Activated naive CD4-positive, alpha-beta T cell treated with anti-CD3 and anti-CD28 coated beads for 36 hours (primary cell): ENCODE measurements at places on chromosomes 1 and 21. TPM values are rescaled to one million over a fixed set of nuclear protein-coding genes. Genes with fewer than 3 reads are reported as not detected.

DNA sequence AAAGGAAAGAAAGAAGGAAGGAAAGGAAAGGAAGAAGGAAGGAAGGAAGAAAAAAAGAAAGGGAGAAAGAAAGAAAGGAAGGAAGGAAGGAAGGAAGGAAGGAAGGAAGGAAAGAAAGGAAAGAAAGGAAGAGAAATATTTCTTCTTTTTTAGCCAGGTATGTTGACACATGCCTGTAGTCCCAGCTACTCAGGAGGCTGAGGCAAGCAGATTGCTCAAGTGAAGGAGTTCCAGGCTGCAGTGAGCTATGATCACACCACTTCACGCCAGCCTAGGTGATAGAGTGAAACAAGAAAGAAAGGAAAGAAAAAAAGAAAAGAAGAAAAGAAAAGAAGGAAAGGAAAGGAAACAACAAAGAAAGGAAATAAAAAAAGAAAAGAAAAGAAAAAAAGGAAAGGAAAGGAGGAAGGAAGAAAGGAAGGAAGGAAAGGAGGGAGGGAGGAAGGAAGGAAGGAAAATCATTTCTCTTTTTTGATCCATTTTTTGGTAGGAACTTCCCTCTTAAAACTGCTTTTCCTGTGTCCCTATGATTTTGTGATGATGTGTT is 5.8 kb upstream of the ZMYM1 start:
- no peak for DNase-seq

GRCh38 chr21:28644762-28645161 is 347.9 kb downstream of the LTN1 start:
- no peak for DNase-seq

DNA sequence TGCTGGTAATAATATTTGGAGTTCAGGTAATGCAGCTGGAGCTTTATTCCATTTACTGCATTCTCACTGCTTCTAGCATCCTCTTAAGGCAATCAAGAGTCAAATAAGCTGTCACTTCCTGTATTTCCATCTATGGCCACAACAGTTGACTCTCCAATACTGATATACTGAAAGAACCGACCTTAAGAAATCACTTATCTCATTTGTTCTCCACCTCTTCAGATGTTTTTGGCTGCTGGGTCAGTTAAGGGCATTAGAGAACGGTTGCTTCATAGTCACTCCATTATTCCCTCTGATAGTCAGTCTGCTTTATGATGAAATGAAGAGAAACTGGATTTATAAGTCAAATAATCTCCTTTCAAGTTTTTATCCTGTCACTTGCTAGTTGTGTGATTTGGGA is 14.2 kb upstream of the RGS4 start:
- no peak for DNase-seq

GRCh38 chr1:45971922-45972531 is 160.4 kb downstream of the PIK3R3 start:
- no peak for DNase-seq

DNA sequence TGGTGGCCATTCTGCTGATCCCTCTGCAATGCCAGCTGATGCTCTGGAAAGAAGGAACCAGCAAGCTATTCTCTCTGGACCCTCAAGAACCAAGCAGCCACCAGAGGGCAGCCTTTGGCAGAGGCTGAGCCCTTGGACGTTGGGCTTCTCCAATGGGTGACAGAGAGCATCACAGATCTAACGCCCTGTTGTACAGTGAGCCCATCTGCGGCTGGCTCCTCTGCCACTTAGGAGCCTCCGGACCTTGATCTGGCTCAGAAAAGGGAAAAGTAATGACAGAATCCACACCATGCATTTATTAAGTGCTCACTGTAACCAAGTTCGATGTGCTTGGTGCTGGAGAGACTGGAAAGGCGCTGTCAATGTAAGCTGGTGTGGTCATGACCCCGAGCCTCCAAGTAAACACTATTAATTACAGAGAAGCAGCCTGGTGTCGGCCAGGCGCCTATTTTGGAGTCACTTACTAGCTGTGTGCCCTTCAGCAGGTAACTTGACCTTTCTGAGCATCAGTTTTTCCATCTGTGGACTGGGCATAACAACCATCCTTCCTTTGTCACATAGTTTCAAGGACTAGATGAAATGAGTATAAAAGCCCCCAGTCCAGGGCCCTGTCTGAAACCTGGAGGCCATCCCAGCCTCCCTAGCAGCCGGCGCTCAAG is 34.9 kb downstream of the ECE1 start:
- DNase-seq: peak; percentile 90

GRCh38 chr1:27868932-27869718 is 3.2 kb upstream of the THEMIS2 start:
- peak; percentile 77 for DNase-seq

DNA sequence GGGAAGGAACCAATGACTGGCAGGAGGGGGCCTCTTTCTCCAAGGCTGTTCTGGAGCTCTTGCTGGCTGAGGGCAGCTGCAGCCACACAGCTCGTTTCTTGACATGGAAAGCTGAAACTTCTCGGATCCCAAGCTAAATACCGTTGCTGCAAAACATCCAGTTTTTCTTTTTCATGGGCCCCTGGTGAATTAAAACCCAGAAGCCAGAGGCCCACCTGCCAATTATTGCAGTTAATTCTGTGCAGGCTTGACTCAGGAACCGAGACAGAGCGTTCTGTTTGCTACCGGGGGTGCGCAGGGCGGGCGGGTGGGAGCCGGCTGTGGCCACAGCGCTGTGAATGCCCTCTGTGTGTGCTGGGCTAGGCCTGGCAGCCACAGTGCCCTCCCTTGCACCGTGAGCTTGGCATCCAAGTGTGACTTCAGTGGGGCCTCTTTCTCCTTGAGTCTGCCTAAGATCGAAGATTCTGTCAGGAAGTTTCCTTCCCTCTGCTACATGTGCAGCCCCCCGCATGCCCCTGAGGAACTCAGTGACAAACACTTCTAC is 19.9 kb upstream of the KCNE2 start:
- no peak for DNase-seq

- no peak for DNase-seq
These were observed 30.9 kb downstream of the C1orf116 start for GRCh38 chr1:207001492-207002245.

DNA sequence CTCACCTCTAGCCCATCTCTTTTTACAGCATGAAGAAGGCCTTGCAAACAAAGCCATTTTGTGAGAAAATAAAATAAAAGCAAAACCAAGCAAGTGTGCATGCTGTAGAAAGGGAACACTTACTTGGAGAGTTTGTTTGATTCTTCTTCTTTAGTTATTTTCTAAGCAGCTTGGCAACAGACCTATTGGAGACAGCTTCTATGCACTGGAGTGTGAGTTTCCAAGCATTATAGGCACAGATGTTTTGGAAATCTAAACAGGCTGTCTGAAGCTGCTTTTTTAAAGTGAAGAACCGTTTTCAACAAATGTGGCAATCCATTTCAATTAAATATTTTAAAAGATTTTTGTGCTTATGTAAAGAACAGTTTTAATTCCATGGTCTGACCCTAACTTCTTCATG is 76.6 kb downstream of the NGF start:
- DNase-seq: no peak

DNA sequence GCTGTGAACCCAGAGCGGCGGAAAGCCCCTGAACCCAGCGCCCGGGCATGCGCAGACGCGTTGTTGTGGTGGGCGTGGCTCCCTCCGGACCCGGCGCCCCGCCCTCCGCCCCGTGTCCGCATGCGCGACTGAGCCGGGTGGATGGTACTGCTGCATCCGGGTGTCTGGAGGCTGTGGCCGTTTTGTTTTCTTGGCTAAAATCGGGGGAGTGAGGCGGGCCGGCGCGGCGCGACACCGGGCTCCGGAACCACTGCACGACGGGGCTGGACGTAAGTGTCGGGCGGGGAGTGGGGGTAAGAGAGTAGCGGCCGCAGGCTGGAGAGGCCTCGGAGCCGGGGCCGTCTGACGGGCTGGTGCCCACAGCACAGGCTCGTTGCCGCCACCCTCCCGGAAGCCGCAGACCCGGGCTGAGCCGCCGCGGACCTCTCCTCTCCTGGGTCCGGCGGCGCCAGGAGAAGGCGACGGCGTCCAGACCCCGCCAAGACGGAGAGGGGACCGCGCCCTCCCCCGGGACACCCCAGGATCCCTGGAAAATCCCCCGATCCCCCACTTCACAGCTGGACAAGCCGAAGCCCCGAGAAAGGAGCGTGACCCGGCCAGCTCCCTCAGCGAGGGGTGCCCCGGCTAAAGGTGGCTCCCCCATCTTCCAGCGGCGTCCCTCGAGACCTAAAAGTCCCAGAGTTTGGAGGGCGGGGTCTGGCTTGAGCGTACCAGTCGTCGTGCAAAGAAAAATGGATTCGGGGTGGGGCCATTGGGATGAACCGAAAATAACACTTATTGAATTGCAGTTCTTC is at the start of gene TMEM50A:
Gene TMEM50A, plus strand, starts transcription at position 147 of the 794 bp plus-strand sequence. CDS start 2,153 bp downstream, outside the sequence.
- peak; percentile 91 for DNase-seq

DNA sequence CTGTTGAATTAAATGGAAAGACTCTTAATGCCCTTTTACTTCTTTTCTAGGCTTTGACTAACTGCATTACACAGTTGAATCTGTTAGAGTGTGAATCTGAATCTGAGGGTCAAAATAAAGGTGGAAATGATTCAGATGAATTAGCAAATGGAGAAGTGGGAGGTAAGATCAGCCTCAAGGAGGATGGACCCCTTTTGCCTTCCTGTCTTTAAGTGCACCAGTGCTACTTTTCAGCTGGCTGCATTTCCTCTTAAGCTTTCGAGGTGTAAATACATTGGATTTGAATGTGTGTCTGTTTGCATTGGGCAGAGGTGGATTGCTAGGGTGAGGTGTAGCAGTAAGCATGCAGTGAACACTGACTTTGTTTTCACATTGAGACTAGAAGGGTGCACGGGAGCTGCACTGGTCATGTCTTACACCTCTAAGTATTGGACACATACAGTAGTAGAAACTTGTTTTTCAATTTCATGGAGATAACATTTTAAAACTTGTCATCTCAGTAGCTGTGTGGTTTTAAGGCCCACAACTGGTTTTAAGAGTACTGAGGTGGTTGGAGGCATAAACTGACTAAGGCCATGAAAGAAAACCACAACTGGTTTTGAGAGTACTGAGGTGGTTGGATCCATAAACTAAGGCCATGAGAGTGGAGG is 35.4 kb downstream of the MIA3 start:
- peak; percentile 34 for DNase-seq

GRCh38 chr1:24293392-24294227 is 25.5 kb upstream of the GRHL3 start:
- no peak for DNase-seq

DNA sequence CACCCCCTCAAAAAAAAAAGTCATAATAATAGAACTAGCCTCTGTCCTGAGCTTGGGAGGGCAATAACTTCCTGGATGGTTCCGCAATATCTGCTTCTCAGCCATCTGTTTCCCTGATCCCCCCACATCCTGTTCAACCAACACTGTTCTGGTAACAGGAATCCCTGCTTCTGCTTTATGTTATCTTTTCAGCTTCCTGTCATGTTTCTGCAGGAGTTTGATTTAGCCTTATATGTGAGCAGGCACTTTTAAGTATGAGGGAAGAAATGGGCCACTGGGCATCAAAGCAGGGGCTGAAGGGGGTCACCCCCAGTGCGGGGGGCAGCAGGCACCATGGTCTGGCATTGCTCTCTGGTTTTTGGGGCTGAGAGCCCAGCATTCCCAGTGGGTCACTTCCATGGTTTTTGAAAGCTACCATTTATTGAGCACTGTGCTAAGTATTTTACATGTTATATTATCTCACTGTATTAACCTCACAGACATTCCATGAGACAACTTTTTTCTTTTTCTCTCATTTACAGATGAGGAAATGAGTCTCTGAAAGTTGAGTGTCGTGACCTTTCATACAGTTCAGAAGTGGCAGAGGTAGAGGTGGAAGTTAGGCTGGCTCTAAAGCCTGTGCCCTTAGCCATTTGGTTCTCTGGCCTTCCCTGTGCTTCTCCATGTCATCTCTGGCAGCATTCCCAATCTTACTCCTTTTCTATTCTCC is 61.9 kb downstream of the DNTTIP2 start:
- DNase-seq: no peak

DNA sequence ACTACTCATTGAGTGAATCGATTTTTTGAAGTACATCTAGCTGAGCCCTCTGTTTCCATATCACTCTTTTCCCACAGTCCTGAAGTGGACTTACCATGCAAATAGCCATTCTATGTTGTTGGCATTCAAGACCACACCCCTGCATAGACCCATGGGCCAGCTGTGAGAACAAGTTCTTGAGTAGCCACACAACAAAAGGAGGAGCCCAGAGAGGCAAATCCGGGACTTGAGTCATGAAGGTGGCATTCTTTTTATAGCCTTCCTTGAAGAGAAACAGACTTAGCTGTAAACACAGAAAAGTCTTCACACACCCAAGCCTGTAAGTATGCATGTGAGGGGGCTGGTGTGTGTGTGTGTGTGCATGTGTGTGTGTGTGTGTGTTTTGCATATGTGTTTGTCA is 13.8 kb upstream of the SPRR5 start:
- DNase-seq: no peak

DNA sequence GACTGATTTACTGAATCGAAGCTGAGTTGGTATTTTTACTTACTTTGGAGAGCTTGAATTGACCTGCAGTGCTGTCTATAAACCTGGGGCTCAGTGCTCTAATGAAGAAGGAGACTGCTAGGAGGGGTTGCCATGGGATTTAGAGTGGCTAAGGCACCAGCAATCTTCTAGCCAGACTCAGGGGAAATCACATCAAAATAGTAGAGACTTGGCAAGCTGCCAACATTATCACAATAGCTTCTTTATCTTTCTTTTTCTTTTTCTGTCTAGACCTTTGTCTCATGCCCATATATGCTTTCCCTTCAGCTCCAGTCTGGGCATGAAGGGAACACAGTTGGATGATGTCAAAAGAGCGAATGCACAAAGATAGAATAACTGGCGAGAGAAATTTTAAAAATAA is 301.1 kb upstream of the DPYD start:
- no peak for DNase-seq

DNA sequence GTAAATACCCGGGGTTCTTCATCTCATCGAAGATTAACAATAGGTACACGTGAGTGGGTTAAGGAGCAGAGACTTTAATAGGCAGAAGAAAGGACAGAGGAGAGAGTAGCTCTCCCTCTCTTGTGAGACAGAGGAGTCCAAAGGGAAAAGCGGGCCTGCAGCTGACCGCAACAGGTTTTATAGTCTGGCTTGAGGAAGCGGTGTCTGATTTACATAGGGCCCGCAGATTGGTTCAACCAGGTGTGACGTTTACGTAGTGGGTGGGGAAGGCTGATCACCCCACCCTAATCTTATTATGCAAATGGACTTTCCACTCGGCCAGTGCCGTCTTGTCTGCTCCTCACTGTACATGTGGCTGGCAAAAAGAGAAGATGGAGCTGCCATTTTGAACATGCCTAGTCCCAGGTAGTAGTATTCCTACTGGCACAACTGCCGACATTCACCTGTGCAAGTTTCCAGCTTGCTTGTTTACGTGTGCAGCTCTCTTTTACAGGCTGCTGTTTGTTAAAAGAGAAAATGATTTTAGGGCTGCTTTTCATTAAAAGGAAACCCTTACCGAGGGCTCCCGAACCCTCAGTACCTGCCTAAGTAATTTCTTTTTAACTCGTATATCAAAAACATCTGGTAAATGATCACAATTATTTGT is 10.6 kb downstream of the CDC14A start:
- no peak for DNase-seq

GRCh38 chr1:63861052-63861691 is 87.4 kb downstream of the ROR1 start:
- DNase-seq: no peak

SPRR2G gene
- not detected for total RNA-seq

DYNLT5 gene
- not detected for total RNA-seq

SYT2 gene
- not detected for total RNA-seq

TEX38 gene
- not detected for total RNA-seq

GNPAT gene
- 62.0 TPM for total RNA-seq

ENAH gene
- 0.91 TPM for total RNA-seq

ZYG11A gene
- total RNA-seq: 0.05 TPM

KIF21B gene
- 46.3 TPM for total RNA-seq
